ENCODE measurements at places on chromosomes 7 and 10.

GRCh38 chr7:45927721-45928120, 6.6 kb upstream of the IGFBP3 start:
- no peak for DNase-seq

- DNase-seq, result no peak
These were observed 115.1 kb downstream of the ICA1 start for GRCh38 chr7:8146788-8147413.

GRCh38 chr7:16353226-16353625, 68.1 kb downstream of the CRPPA start:
- DNase-seq, result no peak

DNA sequence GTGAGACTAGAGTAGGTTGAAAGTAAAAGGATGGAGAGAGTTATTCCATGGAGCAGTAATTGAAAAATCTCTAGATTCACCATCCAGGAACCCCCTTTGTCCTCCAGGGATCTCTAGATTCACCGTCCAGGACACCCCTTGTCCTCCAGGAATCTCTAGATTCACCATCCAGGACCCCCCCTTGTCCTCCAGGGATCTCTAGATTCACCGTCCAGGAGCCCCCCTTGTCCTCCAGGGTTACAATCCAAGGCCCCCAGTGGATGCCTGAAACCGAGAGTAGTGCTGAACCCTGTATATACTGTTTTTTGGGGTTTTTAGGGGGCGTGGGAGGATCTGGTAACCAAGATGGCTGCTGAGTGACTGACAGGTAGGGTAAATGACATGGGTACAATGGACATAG, 38.3 kb upstream of the PPP2R2D start:
- DNase-seq, result no peak

DNA sequence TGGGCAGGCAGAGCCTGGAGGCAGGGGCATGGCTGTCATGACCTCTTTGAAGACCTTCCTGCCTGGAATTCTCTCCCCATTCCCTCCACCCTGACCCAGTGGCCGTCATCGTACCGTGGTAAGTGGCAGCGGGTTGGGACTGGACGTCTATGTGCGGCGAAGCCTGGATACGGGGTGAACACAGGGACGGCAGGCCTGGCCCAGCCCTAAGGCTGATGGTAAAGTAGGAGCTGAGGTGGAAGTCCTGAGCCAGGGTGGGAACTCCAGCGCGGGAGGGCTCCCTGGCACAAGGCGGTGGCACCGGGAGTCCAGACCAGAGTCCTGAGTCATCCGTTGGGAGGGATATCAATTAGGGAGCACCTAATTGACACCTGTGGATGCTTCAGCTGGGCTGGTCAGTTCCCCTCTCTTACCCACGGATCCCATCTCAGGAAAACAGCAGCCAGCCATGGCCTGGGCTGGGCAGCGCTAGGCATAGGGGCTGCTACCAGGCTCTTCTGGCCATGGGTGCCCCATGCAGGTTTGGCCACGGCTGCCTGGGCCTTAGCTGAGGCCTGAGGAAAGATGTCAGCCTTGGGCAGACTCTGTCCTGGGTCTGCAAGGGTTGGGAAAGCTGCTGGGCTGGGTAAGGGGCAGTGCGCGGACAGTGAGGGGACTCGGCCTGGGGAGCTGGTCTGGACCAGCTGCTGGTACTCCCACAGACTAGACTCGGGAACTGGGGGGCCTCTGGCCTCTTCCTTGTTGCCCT, 3.3 kb downstream of the PPIF start:
- DNase-seq, result no peak

DNA sequence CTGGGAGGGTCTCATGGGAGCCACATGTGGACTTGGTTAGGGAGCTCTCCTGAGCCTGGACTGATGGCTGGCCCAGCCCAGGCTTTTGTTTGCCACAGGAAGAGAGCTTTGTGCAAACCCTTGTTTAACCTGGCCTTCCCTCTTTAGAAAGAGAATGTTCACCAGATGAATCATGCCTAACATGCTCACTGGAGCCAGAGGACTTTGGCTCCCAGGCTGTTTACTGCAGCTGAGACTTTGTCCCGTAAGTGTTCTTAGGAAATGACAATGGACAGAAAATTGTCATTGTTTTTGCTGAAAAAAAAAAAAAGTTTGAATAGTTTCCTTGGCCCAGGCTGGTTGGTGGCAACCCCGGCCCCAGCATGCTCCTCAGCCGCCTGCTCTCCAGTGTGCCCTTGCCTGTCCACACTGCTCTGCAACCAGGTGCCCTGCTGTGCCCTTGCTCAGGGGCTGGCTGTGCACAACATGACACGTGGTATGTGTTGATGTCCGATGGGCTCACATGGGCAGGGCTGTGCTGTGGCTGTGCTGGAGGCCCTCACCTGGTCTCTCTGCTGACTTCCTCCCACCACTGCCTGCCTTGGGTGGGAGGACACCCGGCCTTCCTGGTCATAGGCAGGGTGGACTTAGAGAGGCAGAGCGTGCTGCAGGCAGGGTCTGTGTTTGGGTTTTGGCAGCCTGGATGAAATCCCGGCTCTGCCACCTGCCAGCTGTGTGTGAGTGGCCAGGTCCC, 215.3 kb upstream of the ZNF32 start:
- peak; percentile 83 for DNase-seq

GRCh38 chr7:101125989-101126650, 784 bp upstream of the SERPINE1 start:
- peak; percentile 81 for DNase-seq
